Activated CD4-positive, alpha-beta T cell treated with anti-CD3 and anti-CD28 coated beads, Interleukin-2, amount 10 ng/mL, durations not matched to agents 24 days and 14 days (primary cell): ENCODE measurements at places on chromosomes 5 and 9. TPM values are rescaled to one million over a fixed set of nuclear protein-coding genes. Genes with fewer than 3 reads are reported as not detected.

SLC6A3 gene
- total RNA-seq: not detected in 2 replicates

TRMT10B gene
- total RNA-seq: 12.4 and 13.2 TPM in 2 replicates

PCDHGA6 gene
- 0.31 and 0.54 TPM in 2 replicates for total RNA-seq

PPP3R2 gene
- not detected in 2 replicates for total RNA-seq

PCA3 gene
- total RNA-seq: not detected in 2 replicates
